ENCODE measurements at places on chromosomes 11 and 22. TPM values are rescaled to one million over a fixed set of nuclear protein-coding genes. Genes with fewer than 3 reads are reported as not detected.
A peak's percentile ranks its signal among the peaks of the same experiment; 100 is the strongest.

Gene CCDC157
- 1.4 TPM for total RNA-seq

Gene PLAAT2
- total RNA-seq, result not detected

Gene TMEM191C
- total RNA-seq, result not detected

Gene CASP5
- not detected for total RNA-seq

GRCh38 chr11:67354075-67355022 lies 1.0 kb upstream of the POLD4 start:
- peak; percentile 93 for DNase-seq

DNA sequence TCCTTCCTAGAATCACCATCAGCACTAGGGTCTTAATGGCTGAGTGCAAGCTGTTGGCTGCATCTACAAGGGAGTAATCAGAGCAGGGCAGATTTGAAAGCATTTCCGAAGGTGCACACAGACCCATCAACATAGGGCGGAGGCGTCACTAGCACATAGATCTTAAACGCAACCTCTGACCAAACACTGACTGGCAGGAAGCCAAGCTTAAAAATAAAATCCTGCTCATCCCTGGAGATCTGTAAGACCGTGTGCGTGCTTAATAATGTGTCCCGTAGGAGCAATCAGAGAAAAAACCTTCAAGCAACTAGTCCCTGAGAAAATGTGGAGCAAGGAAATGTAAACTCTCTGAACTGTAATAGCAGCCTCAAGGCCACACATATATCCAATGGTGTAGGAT lies 470.5 kb downstream of the ETS1 start:
- no peak for DNase-seq

DNA sequence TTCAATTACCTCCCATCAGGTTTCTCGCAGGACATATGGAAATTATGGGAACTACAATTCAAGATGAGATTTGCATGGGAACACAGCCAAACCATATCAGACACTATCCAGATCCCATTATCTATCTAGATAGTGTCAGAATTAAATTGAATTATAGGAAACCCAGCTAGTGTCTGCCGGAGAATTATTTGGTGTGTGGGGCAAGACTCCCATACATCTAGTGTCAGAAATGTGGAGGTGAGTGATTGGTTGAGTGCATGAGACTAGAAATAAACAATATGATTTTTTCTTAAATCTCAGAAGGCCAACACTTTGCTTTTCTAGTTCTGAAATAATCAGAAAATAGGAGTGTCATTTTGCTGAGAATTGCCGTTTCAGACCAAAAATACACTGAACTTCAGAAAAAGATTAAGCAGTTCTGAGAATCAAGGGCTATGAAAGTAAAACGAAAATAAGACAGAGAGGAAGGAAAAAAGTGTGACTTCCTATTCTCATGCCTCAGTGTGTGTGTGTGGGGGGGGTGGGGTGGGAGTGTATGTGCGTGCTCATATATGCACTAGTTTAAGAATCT lies 21.3 kb downstream of the CASP12 start:
- DNase-seq, result no peak

GRCh38 chr11:94581926-94582325 lies 14.8 kb downstream of the PIWIL4 start:
- DNase-seq, result no peak

GRCh38 chr11:127651888-127652221 lies 651.3 kb upstream of the KIRREL3 start:
- no peak for DNase-seq

GRCh38 chr11:63845911-63846310 lies 7.0 kb downstream of the MARK2 start:
- no peak for DNase-seq

GRCh38 chr11:110349138-110349996 lies 53.0 kb upstream of the RDX start:
- no peak for DNase-seq

- no peak for DNase-seq
These were observed 1.3 kb downstream of the MYH9 start for GRCh38 chr22:36386351-36386899.

DNA sequence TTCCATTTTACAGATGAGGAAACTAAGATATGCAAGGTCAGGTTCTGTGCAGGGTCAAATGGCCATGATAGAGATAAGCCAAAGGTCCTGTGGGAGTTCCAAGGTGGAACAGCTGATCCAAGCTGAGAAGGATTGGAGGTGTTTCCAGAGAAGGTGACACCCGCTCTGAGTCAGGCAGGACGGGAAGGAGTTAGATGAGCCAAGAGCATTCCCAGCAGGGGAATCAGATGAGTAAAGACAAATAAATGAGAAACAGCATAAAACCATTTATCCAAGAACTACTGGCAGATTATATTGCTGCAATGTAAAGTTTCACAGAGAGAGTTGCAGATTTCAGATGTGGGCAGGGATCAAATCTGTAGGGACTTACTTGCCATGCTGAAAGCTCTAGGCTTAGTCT lies 18.9 kb upstream of the HEPHL1 start:
- no peak for DNase-seq

DNA sequence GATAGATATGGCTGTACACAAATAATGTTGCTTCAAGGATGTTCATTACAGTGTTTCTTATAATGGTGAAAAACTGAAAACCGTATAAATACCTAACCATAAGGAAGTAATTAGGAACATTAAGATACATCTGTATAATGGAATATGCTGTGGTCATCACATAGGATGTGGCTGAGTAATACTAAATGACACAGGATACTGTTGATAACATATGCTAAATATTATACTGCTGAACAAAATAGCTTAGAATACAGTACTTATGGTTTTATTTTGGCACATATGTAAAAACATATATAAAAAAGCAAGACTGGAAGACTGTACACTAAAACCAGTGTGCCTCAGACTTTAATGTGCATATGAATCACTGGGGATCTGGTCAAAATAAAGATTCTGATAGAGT lies 43.8 kb downstream of the FBXO7 start:
- DNase-seq, result no peak

GRCh38 chr11:114080769-114081168 lies 21.3 kb downstream of the ZBTB16 start:
- no peak for DNase-seq

GRCh38 chr22:49668402-49668801 lies 159.3 kb downstream of the BRD1 start:
- DNase-seq, result no peak
